Erythroblast (primary cell): ENCODE measurements at places on chromosomes 1 and 21.

- no peak for DNase-seq
These were observed 69.9 kb downstream of the PGBD5 start for GRCh38 chr1:230356190-230356589.

DNA sequence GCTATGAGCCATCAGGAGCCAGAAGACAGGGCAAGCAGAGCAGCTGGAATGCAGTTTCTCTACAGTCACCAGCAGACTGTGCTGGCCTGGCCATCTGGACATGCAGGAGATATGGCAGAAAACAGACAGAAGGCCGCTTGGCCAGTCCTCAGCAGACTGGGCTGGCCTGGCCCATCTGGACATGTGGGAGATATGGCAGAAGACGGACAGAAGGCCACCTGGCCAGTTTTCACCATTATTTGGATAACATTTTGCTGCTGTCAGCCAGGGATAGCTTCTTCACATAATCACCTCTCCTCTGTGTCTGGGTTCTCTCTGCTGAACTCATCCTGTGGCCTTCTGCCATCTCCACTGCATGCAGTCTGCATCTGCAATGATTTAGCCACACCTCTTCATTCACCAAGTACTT is 25.0 kb upstream of the CACYBP start:
- no peak for DNase-seq

GRCh38 chr21:44092211-44092610 is 15.0 kb upstream of the PWP2 start:
- DNase-seq = no peak

DNA sequence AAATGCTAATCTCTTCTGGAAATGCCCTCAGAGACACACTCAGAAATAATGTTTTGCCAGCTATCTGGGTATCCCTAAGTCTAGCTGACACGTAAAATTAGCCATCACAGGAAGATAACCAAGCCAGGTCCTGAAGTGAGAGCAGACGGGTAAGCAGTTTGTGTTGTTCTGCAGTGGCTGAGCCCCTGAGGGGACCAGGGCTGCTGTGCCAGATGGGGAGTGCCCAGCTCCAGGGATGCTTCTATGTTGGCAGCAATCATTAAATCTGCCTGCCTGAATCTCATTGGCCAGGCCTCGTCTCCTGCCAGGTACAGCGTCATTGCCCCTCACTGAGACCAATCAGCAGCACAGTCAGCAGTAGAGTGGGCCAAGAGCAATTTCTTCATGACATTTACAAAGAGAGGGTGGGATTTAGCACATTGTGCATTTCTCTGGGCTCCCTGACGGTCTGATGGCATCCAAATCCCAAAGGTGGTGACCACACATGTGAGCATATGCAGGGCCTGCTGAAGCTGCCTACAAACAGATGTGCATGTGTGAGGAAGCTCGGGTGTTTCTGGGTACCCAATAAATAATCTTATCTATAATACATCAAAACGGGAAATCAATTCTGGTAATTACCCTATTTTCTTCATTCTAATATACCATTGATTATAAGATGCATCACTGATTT is 58.7 kb upstream of the LRRN2 start:
- DNase-seq = no peak

DNA sequence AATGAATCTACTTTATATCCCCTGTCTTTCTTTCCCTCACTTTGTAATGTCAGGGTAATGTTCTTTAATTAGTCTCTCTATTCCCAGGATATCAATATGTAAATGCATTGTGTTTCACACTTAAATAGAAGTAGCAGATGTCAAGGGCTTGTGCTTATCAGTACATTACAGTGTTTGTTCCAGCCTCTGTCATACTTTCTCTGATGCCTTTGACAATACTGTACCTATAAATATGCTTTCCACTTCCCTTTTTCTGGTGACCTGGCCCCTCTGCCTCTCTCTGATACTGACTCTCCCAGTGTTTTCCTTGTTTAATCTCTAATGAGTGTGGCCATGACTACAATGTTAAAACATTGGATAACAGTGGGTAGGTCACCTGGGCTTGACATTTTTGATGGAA is 862.0 kb upstream of the NEGR1 start:
- no peak for DNase-seq

DNA sequence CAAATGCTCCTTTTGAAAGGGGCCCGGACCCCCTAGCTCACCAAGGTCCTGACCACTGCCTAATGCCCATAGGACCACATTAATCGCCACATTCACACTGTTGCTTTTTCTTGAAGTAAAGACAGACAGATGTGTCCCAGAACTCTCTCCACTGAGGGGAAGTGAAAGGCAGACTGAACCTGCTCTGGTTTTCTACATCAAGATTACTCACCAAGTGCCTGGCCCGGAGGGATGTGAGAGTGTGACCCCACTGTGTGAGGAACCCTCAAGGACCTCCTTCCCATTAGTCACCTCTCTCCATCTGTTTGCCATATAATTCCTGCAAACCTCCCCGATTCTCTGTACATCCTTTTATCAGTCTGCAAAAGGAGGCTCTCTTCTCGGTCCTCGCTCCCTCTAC is 381.5 kb downstream of the OMA1 start:
- no peak for DNase-seq

- DNase-seq = no peak
These were observed 26.9 kb downstream of the NID1 start for GRCh38 chr1:236038034-236038433.

- DNase-seq = no peak
These were observed 64.5 kb upstream of the CHRM3 start for GRCh38 chr1:239321877-239322276.

DNA sequence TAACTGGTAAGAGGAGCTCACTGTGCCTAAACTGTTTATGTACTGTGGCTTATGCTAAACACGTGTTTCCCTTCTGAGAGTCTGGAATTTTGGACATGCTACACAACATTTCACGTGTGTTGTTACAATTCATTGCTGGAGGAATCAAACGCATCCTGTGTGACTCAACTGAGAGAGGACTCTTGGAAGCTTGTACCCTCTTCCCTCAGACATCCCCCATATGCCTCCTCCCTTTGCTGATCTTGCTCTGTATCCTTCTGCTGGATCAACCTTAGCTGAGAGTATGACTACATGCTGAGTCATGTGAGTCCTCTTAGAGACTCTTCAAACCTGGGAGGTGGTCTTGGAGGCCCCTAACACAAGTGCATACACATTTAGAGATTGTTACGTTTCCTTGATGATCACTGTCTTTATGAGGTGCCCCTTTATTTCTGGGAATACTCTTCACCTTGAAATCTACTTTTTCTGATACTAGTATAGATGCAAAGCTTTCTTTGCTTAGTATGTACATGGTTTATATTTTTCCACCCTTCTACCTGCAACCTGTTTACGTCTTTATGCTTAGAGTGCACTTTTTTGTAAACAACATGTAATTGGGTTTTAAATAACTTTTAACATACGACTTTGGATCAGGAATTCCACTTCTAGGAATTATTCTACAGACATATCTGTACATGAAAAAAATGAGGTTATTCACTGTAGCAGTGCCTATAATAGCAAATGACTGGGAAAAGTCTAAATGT is 8.7 kb downstream of the NPHP4 start:
- DNase-seq = no peak

DNA sequence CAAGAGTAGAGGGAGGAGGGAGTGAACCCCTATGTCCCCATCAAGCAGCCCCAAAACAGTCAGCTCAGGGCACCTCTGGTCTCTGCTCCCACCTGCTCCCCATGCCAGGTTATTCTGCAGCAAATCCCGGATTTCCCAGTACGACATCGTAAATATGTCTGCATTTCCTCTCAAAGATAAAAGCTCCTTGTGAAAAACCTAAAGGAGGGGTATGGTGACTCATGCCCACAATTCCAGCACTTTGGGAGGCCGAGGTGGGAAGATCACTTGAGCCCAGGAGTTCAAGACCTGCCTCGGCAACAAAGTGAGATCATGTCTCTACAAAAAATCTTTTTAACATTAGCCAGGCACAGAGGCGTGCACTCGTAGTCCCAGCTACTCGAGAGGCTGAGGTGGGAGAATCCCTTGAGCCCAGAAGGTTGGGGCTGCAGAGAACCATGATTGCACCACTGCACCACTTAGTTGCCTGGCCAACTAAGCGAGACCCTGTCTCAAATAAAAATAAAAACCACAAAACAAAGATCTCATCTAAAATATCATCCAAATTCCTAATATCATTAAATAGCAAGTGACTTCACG is 7.1 kb downstream of the ACOT7 start:
- no peak for DNase-seq

DNA sequence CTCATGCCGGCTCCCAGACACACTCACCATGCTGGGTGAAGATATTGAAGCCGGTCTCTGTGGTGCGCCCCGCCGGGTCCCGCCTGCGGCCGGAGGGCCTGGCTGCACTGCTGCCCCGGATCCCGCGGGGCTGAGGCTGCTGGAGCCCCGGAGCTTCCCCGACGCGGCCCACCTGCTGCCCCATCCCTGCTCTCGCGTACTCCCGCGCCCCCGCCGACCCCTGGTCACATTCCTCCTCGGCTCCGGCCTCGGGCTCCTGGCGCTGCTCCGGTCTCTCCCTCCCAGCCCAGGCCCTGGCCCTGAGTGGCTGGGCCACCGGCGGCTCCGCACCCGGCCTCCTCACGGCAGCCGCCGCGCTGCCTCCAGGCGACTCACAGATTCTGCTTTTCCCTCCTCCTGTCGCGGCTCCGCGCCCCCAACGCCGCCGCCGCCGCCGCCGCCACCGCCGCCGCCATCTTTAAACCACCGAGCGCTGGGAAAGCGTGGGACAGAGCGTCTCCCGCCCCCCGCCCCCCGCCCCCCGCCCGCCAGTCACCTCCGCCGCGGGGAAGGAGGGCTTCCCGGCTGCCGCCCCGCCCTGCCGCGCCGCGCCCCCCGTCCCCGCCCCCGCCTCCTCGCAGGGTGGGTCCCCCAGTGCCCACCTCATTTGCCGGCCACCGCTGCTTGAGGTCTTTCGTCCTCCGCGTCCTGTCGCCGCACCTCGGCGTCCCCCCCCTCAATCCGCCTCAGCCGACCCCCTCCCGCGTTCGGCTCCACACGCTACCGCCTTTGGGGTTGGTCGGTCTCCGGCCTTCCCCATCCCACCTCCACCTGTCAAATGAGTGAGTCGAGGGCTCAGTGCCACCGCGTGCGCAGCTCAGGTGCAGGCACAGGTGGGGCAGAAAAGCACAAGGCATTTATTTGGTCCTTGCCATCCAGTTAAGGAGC is at the start of gene ABL2:
Gene ABL2 (minus strand): TSS at position 464 of the 927 bp plus-strand sequence. CDS start 280 bp downstream, at position 184.
- peak; percentile 49 for DNase-seq

DNA sequence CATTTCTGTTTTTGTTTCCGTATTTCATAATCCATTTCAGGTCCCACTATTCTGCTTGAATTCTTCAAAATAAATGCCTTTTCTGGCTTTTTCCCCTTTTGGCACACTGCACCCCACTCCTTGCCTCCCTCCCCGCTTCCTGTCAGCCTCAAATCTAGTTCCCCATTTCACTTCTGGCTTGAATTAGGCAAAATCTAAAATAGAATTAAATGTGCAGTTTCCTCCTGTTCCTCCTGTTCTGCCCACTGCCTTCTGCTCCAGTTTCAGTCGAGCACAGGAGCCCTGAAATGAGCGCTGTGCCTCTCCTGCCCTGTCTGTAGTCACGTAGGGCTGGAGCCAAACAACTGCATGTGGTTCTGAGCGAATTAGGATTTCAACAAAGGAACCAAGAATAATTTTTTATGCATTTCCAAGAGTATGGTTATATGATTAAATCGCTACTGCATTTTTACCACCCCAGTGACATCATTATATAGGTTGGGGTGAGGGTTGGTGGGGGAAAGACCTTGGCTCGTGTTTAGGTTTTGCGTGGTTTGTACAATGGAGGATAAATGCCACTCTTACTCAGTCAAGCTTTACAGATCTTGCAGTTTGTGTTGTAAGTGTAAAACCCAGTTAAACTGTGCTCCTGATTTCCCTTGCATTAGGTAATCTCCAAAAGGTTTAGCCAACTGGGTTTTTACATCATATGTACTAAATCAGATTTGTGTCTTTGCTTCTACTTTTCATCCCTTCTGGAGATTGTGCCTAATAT is 114.9 kb downstream of the VPS13D start:
- no peak for DNase-seq

GRCh38 chr1:161119092-161119903 is 1.4 kb downstream of the NIT1 start:
- peak; percentile 81 for DNase-seq

DNA sequence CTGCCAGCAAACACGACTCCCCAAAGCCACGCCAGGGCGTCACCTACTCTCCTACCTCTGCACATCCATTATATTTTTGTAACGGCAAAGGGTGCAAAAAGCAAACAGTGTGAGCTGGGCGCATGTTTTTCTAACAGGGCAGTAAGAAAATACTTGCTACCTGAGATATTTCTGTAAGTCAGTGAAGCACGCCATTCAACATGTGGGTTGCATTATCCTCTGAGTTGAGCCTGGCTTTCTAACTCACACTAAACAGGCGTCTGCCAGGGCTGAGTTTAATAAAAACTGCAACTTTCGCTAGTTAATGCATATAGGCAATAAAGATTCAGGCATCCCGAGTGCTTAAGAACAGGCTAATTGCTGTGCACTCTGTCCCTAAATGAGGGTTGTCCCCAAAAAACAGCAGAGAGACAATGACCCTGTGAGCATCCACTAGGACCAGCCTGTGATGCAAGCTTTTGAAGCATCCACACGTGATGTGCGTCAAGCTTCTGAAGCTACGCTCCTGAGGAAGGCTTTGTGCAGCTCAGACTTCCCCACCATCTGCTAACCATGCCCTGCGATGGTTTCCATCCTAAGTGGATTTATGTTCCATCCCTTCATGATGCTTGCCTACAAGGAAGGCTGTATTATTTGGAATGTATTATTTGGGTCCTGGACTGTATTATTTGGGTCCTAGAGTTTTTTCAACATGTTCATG is 70.0 kb upstream of the SIM2 start:
- no peak for DNase-seq

DNA sequence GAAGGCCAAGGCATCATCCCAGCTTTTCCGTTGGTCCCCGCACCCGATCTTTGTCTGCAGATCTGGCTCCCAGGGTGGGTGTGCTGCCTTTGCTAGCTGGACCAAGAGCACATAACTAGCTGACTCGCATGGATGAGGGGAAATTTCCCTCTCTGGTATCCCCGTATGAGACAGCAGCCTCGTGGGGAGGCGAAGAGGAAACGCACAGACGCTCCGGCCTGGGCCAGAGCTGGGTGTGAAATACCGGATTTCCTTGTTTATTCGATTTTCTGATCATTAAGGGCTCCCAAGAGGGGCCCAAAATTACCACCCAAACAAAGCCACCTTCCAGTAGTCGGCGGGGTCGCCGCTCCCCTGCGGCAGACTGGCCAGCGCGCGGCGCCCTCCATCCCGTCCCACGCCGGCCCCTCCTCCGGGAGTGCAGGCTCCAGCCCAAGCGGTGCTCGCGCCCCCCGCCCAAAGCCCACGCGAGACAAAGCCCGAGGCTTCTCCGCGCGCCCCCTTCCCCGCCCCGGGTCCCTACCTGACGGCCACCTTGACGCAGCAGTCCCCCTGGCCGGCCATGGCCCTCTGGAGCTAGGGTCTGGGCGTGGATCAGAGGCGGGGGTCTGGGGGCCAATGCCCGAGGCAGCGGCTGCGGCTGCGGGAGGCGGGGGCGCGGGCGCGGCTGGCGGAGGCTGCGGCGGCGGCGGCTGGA is 546 bp downstream of the KIF21B start:
- DNase-seq = no peak
